ENCODE measurements at places on chromosomes 16 and 17.

DNA sequence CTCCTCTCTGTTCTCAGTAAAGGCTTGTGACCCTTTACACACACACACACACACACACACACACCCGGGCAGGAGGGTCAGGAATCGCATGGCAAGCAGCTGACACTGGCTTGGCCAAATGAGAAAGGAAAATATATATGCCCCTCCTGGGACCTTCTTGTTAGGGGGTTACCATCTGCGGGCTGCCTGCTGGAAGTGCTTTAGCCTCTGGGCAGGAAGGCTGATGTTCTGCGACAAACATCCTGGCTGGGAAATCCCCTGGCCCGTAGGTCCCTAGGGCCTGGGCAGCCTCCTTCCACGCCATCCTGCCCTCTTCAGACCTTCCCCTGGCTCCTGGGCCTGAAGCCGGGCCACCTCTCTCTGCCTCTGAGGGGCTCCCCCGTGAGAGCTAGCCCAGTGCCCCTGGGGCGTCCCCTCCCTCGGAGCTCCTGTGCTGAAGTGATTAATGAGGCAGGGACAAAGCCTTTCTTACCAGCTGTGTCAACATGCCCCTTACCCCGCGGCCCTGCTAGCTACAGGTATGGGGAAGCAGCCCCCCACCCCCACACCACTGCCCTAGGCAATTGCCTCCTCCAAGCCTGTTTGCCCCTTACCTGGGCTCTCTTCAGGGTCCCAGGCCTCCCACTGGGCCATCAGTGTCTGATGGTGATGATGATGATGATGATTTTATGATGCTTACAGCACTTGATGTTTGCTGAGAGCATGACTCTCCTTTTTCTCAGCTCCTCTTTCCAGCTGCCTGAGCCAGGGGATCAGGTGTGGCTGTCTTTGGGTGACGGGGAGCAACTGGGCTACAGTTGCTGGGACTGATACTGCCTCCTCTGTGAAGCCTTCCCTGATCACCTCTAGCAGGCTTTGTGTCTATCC lies 32.8 kb upstream of the ETV4 start:
- DNase-seq = peak; percentile 7

DNA sequence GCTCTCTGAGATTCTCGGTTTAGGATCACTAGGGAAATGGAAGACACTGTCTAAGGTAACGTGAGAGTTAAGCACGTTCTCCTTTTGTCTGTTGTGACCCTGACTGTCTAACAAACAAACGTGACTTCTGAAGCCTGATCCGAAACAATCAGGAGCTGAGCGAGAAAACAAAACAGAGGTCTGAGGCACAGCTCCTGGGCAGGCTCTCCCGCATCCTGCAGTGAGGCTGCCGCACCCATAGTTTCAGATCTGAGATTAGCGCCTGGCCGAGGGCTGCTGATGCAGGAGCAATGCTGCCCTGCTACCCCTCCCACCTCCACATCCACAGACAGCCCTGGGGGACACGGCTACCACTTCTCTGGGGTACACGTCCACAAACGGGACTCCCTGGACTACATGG lies 46.7 kb downstream of the RNF157 start:
- DNase-seq = peak; percentile 68

DNA sequence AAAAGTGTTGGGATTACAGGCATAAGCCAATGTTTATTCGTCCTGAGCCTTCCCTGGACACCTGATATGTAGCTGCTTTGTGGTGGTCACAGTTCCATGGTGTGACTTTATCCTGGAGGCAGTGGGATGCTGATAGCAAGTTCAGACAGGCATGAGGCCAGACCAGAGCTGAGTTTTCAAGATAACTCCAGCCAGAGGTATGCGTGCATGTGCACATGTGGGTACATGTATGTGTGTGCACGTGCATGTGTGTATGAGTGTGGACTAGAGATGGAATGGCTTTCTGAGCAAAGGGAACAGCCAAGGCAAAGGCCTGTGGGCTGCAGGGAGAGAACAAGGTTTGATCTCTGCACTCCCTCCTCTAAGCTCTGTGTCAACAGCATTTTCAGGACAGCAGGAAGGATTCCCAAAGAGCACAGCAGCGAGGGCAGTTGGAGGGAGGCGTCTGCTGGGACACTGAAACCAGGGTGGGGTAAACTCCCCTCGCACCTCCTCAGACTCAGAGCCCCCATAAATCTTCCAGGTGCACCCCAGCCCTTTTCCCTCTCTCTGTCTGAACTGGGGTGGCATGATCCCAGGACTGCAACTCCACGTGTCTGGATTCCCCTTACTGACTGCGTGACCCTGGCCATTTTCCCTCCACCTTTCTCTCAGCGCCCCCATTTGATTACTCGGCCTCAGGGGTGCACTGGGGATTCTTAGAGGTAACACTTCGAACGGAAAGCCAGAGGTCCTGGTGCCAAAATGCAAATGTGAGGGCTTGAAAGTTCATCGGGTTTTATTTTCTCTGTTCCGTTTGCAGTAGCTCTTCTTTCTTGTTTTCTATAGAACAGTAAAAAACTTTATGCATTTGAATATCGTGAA lies 15.3 kb downstream of the NLRC5 start:
- peak; percentile 17 for DNase-seq

GRCh38 chr16:9706217-9706836 lies 475.9 kb downstream of the GRIN2A start:
- DNase-seq = no peak

DNA sequence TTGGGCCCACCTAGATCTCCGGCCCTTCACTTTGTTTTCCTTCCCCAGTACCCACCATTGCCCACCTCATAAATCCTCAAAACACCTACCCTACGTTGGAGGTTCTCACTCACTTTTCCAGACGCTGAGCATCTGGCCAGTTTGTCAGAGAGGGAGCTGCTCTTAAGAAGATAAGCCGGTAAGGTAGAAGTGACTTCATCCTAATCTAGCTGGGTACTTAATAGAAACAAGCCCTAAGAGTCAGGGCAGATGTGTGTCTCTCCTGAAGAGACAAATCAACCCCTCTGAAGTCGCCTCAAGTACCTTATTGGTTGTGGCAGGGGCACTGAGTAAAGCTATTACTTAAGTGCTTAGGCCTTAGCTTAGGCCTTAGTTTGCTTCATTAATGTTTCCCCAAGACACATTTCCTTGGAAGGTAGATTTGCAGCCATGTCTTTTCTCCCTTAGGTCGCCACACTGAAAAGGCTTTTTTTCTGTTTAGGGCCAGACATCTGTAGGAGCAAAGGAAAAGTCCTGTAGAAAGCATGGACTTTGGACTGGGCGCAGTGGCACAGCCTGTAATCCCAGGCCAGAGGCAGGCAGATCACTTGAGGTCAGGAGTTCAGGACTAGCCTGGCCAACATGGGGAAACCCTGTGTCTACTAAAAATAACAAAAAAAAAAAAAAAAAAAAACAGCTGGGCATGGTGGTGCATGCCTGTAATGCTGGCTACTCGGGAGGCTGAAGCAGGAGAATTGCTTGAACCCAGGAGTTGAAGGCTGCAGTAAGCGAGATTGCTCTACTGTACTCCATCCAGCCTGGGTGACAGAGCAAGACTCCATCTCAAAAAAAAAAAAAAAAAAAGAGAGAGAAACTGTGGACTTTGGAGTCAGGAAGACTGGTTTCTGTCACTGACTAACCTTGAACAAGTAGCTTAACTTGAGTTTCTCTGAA lies 1.0 kb downstream of the TACO1 start:
- no peak for DNase-seq

GRCh38 chr17:28957992-28958355 lies 6.7 kb upstream of the PHF12 start:
- DNase-seq = no peak

- DNase-seq = no peak
These were observed 139.6 kb downstream of the CDK5R1 start for GRCh38 chr17:32626379-32626791.

- DNase-seq = no peak
These were observed 16.4 kb upstream of the MARCHF10 start for GRCh38 chr17:62824290-62825131.

GRCh38 chr17:83193336-83194185 lies 114.2 kb downstream of the METRNL start:
- DNase-seq = peak; percentile 24

GRCh38 chr16:27430923-27431484 lies 29.0 kb downstream of the IL21R start:
- DNase-seq = no peak

GRCh38 chr16:84043486-84044117 lies 1.0 kb upstream of the SLC38A8 start:
- no peak for DNase-seq

DNA sequence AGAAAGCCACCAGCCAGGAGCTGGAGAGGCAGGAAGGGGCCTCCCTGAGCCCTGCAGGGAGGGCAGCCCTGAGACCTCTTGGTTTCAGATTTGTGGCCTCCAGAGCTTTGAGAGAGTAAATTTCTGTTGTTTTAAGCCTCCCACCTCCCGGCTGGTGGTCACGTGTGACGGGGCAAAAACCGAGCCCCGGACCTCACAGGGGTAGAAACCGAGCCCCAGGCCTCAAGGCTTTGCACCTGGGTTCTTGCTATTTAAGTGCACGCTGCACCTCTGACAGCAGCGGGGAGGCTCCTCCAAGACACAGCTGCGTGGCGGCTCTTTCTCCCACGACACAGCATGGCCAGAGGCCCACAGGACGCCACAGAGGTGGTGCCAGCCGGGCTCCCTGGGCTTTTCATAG lies 17.4 kb upstream of the ZC3H18 start:
- no peak for DNase-seq

DNA sequence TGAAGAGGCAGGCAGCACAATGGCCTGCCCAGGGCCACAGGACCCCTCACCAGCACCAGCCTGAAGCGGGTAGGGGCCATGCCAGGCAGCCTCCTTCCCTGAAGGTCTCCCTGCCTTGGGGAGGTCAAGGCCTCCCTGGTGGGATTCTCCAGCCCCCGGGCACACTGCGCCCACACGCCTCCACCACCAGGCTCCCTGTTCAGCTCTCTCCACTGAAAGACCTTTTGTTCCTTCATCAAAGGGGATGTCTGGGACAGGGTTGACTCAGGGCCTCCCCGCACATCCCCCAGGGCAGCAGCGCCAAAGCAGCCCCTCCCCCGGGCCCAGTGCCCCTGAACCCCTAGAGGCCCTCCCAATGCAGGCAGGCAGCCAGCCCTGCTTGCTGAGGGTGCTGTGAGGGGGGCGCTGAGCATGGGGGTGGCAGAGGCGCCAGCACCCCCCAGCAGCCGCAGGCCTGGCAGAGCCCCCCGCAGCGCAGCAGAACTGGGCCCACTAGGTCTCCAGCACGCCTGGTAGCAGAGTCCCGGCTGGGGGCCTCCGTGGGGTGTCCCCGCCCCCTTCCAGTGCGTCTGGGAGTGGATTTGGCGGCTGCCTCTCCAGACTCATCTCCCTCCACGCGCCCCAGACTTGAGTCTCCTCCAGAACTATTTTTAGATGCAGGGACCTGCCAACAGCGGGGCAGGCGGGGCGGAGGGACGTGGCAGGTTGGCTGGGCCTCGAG lies 13.1 kb downstream of the BCAR1 start:
- DNase-seq = no peak
